Aorta (tissue), 5 donors: ENCODE measurements at places on chromosomes 12 and 14.

GRCh38 chr14:52834440-52834842, 43.0 kb upstream of the GNPNAT1 start:
- no peak for DNase-seq

DNA sequence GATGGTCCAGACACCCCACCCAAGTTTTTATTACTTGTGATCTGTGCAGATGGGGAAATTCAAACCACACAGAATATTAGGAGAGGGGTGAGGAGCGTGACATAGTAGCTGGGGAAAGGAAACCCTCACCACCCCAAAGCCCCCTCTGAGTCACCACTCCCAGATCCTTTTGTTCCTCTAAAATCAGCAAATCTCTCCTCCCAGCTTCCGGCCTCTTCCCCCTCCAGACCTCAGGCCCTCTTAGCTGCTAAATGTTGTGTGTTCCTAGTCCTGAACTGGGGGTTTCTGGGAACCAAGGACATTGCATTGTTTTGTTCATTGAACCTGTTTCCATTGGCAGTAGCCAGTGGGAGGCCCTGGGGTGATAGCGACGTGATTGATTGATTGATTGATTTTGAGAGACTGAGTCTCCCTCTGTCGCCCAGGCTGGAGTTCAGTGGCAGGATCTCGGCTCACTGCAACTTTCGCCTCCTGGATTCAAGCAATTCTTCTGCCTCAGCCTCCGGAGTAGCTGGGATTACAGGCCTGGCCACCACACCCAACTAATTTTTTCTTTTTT, 5.9 kb upstream of the ORAI1 start:
- no peak for DNase-seq

- no peak for DNase-seq
These were observed 289.8 kb downstream of the GRIN2B start for GRCh38 chr12:13691598-13691997.

- no peak for DNase-seq
These were observed 124.1 kb downstream of the STXBP6 start for GRCh38 chr14:24925771-24926374.

DNA sequence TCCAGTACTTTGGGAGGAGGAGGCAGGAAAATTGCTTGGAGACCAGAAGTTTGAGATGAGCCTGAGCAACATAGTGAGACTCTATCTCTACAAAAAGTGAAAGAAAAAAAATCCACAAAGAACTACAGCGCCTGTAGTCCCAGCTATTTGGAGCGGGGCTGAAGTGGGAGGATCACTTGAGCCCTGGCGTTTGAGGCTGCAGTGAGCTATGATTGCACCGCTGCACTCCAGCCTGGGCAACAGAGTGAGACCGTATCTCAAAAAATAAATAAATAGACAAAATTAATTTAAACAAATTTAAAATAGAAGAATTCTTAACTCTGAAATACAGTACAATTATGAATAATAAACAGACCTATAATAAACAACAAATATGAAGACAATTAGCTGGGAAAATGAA, 40.9 kb downstream of the ATL1 start:
- no peak for DNase-seq

- no peak for DNase-seq
These were observed 153.9 kb downstream of the PRKCH start for GRCh38 chr14:61475316-61475715.

GRCh38 chr12:112961074-112961473, 17.2 kb upstream of the OAS2 start:
- no peak for DNase-seq

- DNase-seq: no peak
These were observed at the start of gene ZNF705A for GRCh38 chr12:8156845-8157244. Gene ZNF705A (plus strand): TSS chr12:8157015. CDS start chr12:8172626, 15,611 bp downstream.

GRCh38 chr12:112828541-112828940, 37.0 kb downstream of the RPH3A start:
- no peak for DNase-seq

DNA sequence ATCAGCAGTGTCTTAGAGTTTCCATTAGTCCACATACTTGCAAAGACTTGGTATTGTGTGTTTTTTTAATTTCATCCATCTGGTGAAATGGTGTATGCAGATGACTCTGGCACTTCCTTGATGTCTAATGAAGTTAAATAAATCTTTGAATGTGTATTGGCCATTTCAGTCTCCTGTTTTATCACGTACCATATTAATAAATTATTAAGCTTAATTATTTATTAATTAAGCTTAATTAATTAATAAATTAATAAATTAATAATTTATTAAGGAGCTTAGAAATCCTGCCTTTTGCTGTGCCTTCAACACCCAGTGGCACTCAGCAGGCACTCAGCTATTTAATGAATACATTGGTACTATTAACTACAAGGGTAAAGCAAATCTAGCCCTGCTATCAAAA, 18.2 kb downstream of the PDZRN4 start:
- DNase-seq: no peak

DNA sequence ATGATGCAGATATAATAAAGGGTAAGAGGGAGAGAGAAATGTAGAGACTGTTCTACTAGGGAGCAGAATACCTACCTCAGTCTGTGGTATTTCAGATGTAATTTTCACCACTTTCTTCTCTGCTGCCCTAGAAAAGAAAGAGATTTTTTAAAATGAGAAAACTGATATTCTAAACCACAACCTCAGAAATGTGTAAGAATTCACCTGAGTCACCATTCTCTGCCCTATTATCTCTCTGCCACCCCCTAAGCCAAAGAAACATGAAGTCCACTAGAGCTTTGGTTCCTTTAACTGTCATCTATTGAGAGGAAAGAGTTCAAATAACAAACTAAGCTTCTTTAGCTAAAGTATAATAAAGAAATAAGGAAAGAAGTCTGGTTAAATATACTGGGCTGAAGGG, 21.6 kb downstream of the SARNP start:
- DNase-seq: no peak

DNA sequence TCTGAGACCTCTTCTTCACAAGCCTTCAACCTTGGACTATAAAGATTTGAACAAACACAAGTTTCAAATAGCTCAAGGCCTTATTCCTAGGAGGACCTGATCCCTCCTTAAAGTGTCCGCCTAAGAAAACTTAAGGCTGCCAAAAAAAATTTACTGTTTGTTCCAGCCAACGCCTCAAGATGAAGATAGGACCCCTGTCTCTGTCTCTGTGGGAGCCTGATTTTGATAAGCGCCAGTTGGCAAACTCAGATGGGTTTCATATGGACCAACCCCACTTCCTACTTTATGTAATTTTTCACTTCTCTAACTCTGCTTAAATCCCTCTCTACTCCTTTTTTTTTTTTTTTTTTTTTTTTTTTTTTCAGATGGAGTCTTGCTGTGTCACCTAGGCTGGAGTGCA, 11.0 kb downstream of the FKBP3 start:
- DNase-seq: no peak

- no peak for DNase-seq
These were observed 66.5 kb downstream of the ATF7IP start for GRCh38 chr12:14431975-14432374.

DNA sequence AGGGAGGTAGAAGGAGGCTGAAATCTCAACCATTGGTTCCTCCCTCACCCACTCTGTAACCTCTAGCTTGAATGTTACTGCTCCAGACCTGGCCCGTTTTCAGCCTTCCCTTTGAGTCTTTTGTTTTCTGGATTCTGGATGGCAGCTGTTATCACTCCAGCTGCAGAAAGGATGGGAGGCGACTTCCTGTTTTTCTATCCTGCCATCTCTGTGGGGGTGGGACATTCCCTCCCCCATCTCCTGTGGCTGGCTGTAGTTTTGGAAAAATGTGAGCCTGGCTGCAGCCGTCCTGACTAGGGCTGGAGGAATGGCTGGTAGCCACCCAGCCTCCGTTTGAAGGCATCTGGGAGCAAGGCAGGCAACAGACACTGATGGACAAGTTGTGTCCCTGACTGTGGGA, 2.9 kb upstream of the PPFIBP1 start:
- no peak for DNase-seq

DNA sequence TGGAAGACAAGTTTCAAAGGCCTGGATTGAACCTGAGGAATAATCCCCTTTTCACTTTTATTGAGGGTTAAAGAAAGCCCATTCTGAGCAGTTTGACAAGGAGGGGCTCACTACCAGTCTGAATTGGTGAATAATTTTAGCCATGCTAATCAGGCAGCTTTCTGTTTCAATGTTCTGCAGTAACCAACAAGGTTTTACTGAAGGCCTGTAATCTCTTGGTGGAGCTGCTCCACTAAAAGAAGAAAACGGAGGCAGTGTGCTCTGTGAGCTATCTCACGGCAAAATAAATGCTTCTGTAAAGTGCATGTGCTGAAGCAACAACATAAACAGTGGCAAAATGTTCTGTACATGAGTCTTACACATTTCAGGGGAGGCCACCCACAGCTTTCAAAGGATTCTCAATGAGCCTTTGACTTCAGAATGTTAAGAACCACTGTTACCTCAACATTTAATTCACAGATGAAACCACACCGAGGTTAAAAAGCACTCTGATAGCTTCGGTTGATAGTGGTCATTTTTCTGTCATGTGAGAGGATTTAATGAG, 111.2 kb downstream of the LRIG3 start:
- DNase-seq: no peak

- no peak for DNase-seq
These were observed 1.1 kb downstream of the RHNO1 start for GRCh38 chr12:2877953-2878732.
